ENCODE measurements at places on chromosomes 7 and 10.

DNA sequence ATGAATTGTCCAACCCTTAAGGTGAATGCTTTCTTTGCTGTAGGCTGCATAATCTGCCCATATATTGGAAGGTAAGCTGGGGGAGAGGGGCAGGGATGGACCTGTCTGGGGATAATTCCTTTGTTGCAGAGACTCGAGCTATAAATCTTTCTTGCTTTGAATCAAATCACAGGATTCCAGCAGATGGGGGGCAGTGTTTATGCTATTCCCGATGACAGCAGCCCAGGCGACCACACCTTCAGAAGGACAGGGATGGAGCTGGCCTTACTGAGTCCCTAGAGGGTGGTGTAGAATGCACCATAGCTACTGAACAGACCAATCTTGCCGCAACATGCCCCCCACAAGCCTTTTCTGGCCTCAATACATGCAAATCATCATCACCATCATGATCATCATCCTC lies 2.5 kb downstream of the PODXL start:
- DNase-seq, result no peak

DNA sequence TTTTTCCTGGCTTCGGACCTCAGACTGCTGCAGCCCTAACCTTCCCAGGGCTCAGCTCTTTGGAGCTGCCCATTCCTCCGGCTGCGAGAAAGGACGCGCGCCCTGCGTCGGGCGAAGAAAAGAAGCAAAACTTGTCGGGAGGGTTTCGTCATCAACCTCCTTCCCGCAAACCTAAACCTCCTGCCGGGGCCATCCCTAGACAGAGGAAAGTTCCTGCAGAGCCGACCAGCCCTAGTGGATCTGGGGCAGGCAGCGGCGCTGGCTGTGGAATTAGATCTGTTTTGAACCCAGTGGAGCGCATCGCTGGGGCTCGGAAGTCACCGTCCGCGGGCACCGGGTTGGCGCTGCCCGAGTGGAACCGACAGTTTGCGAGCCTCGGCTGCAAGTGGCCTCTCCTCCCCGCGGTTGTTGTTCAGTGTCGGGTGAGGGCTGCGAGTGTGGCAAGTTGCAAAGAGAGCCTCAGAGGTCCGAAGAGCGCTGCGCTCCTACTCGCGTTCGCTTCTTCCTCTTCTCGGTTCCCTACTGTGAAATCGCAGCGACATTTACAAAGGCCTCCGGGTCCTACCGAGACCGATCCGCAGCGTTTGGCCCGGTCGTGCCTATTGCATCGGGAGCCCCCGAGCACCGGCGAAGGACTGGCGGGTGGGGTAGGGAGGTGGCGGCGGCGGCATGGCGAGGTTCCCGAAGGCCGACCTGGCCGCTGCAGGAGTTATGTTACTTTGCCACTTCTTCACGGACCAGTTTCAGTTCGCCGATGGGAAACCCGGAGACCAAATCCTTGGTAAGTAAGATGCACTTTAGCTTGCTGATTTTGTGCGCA lies at the start of gene PLXDC2:
Gene PLXDC2, plus strand, starts transcription at position 22 of the 820 bp plus-strand sequence.
- DNase-seq, result no peak

GRCh38 chr7:45972629-45973312 lies 51.7 kb upstream of the IGFBP3 start:
- DNase-seq, result no peak

DNA sequence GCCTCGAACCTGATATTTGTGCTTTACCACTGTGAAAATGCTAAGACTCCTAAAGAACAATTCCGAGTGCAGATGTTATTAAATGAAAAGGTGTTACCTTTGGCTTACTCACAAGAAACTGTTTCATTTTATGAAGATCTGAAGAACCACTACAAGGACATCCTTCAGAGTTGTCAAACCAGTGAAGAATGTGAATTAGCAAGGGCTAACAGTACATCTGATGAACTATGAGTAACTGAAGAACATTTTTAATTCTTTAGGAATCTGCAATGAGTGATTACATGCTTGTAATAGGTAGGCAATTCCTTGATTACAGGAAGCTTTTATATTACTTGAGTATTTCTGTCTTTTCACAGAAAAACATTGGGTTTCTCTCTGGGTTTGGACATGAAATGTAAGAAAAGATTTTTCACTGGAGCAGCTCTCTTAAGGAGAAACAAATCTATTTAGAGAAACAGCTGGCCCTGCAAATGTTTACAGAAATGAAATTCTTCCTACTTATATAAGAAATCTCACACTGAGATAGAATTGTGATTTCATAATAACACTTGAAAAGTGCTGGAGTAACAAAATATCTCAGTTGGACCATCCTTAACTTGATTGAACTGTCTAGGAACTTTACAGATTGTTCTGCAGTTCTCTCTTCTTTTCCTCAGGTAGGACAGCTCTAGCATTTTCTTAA lies 47.7 kb downstream of the MINPP1 start:
- DNase-seq, result no peak

GRCh38 chr10:35928748-35929147 lies 286.7 kb upstream of the FZD8 start:
- DNase-seq, result no peak

DNA sequence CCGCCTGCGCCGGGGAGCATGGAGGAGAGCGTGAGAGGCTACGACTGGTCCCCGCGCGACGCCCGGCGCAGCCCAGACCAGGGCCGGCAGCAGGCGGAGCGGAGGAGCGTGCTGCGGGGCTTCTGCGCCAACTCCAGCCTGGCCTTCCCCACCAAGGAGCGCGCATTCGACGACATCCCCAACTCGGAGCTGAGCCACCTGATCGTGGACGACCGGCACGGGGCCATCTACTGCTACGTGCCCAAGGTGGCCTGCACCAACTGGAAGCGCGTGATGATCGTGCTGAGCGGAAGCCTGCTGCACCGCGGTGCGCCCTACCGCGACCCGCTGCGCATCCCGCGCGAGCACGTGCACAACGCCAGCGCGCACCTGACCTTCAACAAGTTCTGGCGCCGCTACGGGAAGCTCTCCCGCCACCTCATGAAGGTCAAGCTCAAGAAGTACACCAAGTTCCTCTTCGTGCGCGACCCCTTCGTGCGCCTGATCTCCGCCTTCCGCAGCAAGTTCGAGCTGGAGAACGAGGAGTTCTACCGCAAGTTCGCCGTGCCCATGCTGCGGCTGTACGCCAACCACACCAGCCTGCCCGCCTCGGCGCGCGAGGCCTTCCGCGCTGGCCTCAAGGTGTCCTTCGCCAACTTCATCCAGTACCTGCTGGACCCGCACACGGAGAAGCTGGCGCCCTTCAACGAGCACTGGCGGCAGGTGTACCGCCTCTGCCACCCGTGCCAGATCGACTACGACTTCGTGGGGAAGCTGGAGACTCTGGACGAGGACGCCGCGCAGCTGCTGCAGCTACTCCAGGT lies 29.7 kb downstream of the CHST12 start:
- no peak for DNase-seq

- no peak for DNase-seq
These were observed 95.3 kb downstream of the HDAC9 start for GRCh38 chr7:18590744-18591340.

GRCh38 chr7:133755901-133756300 lies 371.2 kb upstream of the LRGUK start:
- no peak for DNase-seq

- peak; percentile 73 for DNase-seq
These were observed 57.1 kb downstream of the AOC1 start for GRCh38 chr7:150909200-150909995.

DNA sequence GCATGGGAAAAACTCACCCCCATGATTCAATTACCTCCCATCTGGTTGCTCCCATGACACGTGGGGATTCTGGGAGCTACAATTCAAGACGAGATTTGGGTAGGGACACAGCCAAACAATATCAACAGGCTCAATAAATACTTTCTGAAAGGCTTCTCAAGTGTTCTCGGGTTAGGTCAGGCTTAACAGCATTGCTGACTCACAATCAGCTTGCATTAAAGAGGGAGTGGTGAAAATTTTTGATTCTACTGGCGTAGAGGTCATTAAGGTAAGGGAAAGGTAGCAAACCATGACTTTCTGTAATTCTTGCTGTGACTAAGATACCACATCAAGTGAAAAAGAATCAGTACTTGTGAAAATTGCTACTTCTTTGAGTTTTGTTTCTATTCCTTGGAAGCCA lies 126.4 kb downstream of the JCAD start:
- DNase-seq, result no peak

DNA sequence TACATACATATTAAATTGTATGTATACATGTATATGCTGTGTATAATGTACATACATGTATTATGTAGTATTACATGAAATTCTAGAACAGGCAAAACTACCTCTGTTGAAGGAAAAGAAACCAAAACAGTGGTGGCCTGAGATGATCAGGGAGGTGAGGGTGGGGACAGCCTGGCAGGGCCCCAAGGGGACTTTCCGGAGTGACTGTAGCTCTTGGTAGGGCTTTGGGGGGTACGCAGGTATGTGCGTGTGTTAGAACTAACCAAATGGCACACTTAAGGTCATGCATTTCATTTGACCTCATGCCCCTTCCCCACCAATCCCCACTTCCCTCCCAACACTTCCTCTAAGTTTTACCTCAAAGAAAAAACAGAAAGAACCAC lies 31.3 kb downstream of the CTBP2 start:
- no peak for DNase-seq

GRCh38 chr7:158279539-158280447 lies 307.8 kb downstream of the PTPRN2 start:
- no peak for DNase-seq

DNA sequence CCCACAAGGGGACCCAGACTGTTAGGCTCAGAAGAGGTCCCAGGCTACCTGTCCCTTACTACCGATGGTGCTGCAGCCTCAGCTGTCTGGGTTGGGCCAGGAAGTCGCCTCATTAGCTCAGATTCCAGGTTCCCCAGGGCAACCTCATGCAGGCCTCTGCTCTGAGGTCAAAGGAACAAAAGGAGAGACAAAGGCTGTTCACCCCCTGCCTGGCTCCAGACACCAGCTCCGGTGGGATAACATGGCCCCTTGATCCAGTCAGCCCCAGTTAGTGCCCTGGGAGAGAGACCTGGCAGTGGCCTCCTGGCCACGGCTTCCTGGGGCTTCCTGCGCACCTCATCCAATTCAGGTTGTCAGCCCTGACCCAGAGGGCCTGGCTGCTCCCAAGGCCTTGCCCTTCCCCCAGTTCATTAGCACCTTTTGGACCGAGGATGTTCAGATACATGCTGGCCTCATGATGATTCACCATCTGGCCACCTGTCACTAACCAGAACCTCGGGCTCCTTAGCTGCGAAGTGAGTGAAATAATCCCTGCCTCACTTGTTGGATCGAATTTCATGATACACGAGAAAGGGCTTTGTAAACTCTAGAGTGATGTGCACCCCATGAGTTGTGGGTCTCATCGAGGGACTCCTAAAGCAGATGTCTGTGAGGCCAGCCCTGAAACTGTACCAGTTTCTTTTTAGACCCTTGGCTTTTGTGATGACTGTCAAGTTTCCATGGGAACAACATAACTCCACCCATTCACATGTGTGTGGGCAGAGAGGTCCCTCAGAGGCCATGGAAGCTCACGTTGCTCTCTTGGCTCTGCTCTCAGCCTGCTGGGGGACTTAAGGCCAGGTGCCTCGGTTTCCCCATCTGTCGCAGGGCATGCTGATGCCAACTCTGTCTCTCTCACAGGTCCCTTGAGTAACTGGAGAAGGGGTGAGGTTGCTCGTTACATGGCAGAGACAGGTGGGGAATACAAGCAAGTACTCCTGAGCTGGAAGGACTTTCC lies 79.5 kb upstream of the PCBD1 start:
- DNase-seq, result no peak

- DNase-seq, result no peak
These were observed 451.0 kb upstream of the GALNT17 start for GRCh38 chr7:70680743-70681468.

- no peak for DNase-seq
These were observed 37.5 kb upstream of the MTPN start for GRCh38 chr7:136014659-136015058.

DNA sequence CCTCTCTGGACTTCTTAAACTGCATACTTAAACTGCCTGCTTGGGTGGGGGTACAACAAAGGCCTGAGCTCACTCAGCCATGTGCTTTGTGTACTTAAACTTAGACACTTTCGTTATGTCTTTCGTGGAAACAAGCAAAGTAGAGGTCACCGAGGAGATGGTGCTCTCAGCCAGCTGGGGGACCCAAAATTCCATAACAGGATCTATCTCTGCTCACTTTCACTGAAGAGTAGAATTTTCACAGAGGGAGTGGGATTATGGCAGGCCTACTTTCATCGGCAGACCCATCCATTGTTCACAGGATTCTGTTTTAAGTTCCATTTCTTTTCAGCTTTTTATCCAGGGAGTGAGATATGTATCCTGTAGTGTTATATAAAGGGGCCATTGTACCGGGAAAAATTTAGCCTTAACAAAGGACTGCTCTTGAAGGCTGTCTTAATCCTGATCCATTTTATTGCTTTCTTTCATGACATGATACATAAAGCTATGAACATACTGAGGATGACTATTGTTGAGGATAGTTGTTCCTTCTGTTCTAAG lies 370.0 kb upstream of the GHITM start:
- no peak for DNase-seq

- no peak for DNase-seq
These were observed 6.5 kb downstream of the SGPL1 start for GRCh38 chr10:70822076-70822820.

- DNase-seq, result no peak
These were observed 18.0 kb downstream of the TRUB1 start for GRCh38 chr10:114955984-114956383.

- no peak for DNase-seq
These were observed 29.3 kb downstream of the CRCP start for GRCh38 chr7:66143876-66144332.

GRCh38 chr10:21727452-21728168 lies 193.6 kb downstream of the MLLT10 start:
- no peak for DNase-seq

DNA sequence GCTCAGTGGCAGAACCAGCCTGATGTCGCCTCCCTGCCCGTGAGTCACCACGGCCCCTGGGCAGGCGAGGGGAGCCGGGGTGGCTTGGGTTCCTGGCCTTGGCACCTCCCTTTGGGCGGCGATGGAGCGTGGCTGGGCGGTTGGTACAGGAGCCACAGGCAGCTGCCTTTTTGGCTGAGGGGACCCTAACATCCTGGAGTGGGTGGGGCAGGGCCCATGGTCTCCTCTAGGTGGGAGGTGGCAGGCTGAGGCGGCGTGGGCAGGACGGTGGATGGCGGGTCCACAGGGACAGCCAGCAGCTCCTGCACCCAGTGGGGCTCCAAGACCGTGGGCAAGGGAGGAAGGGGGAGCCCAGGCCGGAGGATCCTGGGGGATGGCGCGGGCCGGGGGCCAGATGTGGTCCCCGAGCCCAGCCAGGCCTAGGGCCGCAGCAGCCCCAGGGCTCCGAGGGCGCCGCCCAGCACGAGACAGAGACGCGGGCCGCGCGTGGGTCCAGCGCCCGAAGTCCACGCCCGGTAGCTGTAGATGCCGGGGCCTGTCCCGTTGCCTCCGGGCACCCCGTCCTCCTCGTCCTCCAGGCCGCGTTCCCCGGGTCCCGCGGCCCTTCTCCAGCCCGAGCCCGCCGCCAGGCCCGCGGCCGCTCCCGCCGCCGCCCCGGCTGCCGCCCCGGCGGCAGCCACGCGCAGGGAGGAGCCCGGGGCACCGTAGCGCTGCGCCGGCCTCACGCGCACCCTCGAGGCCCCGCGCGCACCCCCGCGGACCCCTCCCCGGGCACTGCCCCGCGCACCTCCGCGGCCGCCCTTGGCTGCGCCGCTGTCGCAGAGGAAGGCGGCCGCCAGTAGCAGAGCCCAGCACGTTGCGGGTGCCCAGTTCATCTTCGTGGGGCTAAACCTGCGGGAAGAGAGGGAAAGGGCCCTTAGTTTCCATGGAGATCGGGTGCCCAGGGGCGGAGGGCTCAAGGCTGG lies 1.3 kb downstream of the SPRN start:
- no peak for DNase-seq

- DNase-seq, result no peak
These were observed 54.3 kb downstream of the SLC16A9 start for GRCh38 chr10:59655309-59655708.

GRCh38 chr10:46055771-46056170 lies 9.7 kb upstream of the MSMB start:
- DNase-seq, result no peak
